Placental epithelial cell (primary cell): ENCODE measurements at places on chromosomes 16 and 17. TPM values are rescaled to one million over a fixed set of nuclear protein-coding genes. Genes with fewer than 3 reads are reported as not detected.

HSD11B2 gene
- not detected in 2 replicates for total RNA-seq

COA3 gene
- total RNA-seq, result 55.4 and 63.7 TPM in 2 replicates

PABPN1L gene
- total RNA-seq, result not detected in 2 replicates

CES5A gene
- total RNA-seq, result not detected in 2 replicates

EMP2 gene
- 67.5 and 102 TPM in 2 replicates for total RNA-seq

LPO gene
- total RNA-seq, result not detected in 2 replicates

ZNF652 gene
- 37.7 and 40.0 TPM in 2 replicates for total RNA-seq

KRT33B gene
- total RNA-seq, result 0.33 TPM in 1 of 2 replicates, not detected in the other

KRT36 gene
- total RNA-seq, result not detected in 2 replicates

CORO6 gene
- 22.0 and 41.1 TPM in 2 replicates for total RNA-seq

TBC1D3E gene
- total RNA-seq, result not detected in 2 replicates

MOSMO gene
- total RNA-seq, result 8.6 and 9.1 TPM in 2 replicates

CYB561 gene
- total RNA-seq, result 45.1 and 48.6 TPM in 2 replicates

COG7 gene
- 27.8 and 29.8 TPM in 2 replicates for total RNA-seq

MYLK3 gene
- 0.11 TPM in 1 of 2 replicates, not detected in the other for total RNA-seq

RBBP6 gene
- 29.4 and 44.4 TPM in 2 replicates for total RNA-seq

TVP23A gene
- total RNA-seq, result not detected in 2 replicates

DYNLL2 gene
- total RNA-seq, result 12.4 and 15.3 TPM in 2 replicates

KRTAP16-1 gene
- not detected in 2 replicates for total RNA-seq

FDXR gene
- 12.6 and 37.1 TPM in 2 replicates for total RNA-seq

ICAM2 gene
- total RNA-seq, result not detected in 2 replicates
